ENCODE measurements at places on chromosomes 7 and 10.

GRCh38 chr10:132669208-132669861 lies 116.6 kb downstream of the NKX6-2 start:
- no peak for DNase-seq

GRCh38 chr10:74282848-74283210 lies 131.8 kb downstream of the ADK start:
- DNase-seq, result no peak

GRCh38 chr10:132810141-132810806 lies 24.3 kb upstream of the NKX6-2 start:
- DNase-seq, result no peak

- peak; percentile 80 for DNase-seq
These were observed 79.1 kb upstream of the MPP7 start for GRCh38 chr10:28381903-28382347.

DNA sequence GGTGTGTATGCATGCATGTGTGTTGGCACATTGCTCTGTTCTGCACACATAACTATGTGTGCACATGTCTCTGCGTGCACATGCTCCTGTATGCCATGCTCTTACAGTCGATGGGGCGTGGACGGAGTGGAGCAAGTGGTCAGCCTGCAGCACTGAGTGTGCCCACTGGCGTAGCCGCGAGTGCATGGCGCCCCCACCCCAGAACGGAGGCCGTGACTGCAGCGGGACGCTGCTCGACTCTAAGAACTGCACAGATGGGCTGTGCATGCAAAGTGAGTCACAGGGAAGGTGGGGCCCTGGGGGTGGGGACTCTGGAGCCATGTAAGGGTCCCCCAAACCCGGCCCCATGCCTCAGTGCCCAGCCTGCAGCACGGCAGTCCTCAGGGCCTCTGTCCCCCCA lies 30.6 kb upstream of the SLC29A3 start:
- DNase-seq, result no peak

GRCh38 chr10:127737563-127738511 lies 852 bp downstream of the FOXI2 start:
- DNase-seq, result no peak

GRCh38 chr7:38584443-38585210 lies 46.5 kb downstream of the AMPH start:
- no peak for DNase-seq

GRCh38 chr10:63582690-63583089 lies 61.5 kb downstream of the REEP3 start:
- DNase-seq, result no peak

DNA sequence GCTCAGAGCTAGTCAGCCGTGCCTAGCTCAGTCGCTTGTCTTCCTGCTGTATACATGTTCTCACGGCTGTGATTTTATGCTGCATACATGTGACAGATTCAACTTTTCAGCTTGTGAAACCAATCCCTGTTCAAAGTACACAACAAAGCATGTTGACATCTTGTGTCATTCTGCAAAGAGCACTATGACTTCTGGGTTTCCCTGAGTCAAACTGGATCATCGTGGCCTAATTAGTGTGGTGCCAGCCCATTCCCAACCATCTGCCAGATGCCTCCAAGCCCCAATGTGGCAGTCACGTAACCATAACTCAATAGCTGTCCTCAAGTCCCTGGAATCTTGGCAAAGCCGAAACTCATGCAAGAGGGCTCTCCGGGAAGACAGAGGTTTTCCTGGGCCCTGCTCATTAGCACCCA lies 144.8 kb downstream of the MYOF start:
- DNase-seq, result no peak

GRCh38 chr7:137734221-137734620 lies 112.6 kb downstream of the DGKI start:
- no peak for DNase-seq

GRCh38 chr10:46227936-46228562 lies 58.7 kb upstream of the ANTXRL start:
- DNase-seq, result no peak

DNA sequence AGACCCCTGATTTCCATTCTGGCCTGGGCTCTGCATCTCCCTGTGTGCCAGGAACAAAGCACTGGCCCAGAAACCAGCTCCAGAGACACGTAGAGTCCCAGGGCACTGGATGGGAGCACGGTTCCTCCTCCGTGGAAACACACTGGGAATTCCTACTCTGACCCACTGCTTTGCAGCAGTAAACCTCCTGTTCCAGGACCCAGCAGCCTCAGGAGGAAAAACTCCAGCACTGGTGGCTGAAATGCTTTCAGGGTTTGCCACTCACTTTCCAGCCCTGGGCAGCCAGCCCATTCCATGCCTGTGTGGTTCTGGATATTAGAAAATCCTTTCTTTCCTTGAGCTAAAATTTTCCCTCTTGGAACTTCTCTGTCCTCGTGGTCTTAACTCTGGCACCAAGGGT lies 58.0 kb downstream of the FAM171A1 start:
- DNase-seq, result peak; percentile 60

DNA sequence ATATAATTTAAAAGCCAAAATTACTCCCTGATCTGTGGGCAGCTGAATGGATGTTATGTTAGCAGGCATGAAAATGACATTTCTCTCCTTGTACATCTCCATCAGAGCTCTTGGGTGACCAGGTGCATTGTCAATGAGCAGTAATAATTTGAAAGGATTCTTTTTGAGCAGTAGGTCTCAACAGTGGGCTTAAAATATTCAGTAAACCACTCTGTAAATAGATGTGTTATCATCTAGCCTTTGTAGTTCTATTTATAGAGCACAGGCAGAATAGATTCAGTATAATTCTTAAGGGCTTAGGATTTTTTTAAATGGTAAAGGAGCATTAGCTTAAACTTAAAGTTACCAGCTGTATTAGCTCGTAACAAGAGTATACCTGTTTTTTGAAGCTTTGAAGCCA lies 52.0 kb downstream of the MRPL32 start:
- DNase-seq, result no peak

DNA sequence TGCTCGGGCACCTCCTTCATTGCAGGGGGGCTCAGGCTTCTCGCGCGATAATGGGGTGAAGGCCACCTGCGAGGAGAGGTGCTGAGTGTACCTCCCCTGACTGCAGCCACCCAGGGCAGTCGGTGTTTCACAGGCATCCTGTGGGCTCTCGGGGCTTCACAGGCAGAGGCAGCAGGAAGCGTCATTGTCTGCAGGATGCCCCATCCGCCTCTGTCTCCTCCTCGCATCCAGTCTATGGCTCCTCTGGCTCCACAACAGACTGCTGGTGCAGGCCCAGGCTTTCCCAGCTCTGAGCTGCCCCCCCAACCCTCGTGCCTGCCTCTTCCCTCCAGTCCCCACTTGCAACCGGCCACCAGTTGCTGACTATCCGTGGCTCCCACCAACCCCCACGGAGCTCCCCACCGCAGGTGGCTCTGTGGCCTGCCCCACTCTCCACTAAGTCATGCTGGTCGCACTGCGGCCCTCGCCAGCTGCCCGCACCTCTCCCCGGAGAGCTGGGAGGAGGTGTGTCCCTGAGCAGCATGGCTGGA lies 36.5 kb downstream of the CAMK2B start:
- peak; percentile 23 for DNase-seq

All from dorsolateral prefrontal cortex (tissue), 122 donors.